ENCODE measurements at places on chromosomes 7 and 10.

GRCh38 chr7:139043823-139044812 is 8.3 kb upstream of the ZC3HAV1L start:
- DNase-seq = peak; percentile 51

- DNase-seq = no peak
Measured at GRCh38 chr7:7399707-7400106, 136.0 kb downstream of the COL28A1 start.

DNA sequence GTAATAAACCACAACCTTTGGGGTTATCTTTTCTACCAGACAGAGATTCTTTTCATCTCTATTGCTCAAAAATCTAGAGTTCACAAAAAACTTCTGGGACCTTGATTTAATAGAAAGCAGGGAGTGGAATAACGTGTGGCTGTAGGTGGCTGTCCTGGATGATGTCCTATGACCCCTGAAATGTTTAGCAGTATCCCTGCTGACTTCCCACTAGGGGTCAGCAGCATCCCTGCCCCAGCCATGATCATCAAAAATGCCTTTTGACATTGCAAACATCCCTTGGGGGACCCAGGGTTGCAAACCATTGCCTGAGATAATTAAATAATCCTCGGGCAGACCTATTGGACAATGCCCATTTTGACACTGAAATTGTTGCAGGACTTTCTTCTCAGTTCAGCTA is 177.1 kb downstream of the USP6NL start:
- no peak for DNase-seq

DNA sequence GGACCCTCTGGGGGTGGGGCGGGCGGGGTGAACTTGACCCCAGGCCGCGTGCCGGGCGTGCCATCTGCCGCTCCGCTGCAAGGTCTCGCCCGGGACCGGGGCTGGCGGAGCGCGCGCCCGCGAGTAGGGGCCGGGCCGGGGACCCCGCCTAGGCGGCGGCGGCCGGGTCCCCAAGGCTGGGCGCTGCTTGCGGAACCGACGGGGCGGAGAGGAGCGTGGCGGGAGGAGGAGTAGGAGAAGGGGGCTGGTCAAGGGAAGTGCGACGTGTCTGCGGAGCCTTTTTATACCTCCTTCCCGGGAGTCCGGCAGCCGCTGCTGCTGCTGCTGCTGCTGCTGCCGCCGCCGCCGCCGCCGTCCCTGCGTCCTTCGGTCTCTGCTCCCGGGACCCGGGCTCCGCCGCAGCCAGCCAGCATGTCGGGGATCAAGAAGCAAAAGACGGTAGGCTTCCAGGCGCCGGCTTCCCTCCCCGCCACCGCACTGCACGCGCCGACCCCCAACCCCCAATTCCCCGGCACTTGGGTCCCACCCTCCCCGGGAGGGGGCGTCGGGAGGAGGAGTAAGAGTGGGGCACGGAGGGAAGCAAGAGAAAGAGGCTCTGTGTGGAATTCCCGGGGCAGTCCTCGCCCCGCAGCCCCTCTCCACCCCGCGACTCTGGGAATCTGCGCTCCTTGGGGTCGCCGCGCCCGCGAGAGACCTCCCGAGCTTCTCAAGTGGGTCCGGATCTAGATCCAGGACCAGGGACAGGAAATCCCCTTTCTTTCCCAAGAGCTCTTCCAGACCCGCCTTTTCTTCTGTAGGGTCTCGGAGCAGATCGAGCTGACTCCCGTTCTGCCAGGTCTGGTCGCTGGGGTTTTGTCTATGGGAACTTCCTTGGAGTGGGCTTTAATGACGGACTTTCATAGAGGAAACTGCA is at the start of gene PAPSS2:
PAPSS2 (plus strand) TSS at position 308 of the 913 bp plus-strand sequence; CDS start at position 412, 104 bp downstream.
- DNase-seq = no peak

- no peak for DNase-seq
Measured at GRCh38 chr7:28621369-28621841, 209.1 kb downstream of the CREB5 start.

DNA sequence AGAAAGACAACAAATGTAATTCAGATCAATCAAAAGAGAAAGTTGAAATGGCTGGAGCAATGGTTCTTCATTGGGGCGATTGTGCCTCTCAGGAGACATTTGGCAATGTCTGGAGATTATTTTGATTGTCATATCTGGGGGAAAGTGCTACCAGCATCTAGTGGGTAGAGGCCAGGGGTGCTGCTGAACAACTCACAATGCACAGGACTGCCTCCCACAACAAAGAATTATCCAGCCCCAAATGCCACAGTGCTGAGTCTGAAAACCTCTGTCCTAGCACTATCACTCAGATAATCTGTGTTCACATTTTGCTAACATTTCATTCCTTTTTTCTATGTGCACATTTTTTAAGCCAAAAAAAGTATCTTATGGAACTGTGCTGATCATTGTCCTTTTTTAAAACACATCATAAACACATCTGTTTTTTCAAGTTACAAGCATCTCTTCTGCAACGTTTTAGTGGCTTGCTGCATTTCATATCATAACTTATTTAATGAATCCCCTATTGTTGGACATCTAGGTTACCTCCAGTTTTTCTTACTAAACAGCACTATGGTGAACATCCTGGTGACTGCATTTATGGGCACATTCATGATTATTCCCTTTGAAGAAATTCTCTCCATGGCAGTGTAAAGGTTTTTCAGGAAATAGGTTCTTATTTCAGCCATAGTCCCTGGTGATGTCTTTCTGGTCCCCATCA is 114.2 kb downstream of the C10orf105 start:
- no peak for DNase-seq

DNA sequence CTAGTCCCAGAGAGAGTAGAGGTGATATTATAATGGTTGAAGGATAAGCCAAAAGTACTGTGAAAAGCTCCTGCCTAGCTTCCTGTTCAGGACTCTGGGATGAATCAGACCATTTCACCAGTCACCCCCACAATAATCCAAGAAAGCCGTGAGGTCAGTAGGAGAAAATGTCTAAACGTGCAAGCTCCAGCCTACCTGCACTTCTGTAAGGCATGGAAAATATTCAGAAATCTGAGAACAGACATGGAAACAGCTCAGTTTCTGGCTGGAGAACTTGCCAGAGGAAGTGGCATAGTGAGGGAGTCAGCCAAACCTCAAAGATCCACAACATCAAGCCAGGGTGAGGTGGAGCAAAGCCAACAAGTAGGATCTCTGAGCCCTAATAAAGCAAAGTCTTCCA is 58.2 kb downstream of the ELAPOR2 start:
- no peak for DNase-seq

- no peak for DNase-seq
Measured at GRCh38 chr7:2860627-2861133, 16.6 kb upstream of the GNA12 start.

DNA sequence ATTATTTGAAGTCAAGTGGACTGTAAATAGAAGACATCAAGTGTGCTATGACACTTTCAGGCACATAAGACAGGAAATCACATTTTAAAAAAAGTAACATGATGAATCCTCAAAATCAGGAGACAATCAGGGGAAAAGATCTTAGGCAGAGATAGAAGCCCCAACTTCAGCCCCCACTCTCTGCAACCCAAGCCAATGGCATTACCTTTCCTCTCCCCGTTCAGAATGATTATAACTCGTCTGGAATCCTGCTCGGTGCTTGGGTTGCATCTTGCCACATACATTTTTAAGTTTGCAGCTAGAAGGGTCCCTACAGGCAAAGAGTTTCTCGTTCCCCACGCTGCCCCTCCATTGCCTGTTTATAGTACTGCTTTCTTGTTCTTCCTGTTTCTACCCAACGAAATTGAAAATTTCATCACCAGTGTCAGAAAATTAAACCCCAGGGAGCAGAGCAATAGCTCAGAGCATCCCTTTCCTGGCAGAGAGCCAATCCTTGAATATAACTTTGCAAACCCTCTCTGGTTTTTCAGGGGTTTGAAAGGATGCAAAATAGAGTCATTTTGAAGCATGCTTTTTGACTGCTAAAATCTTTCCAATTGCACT is 260.5 kb upstream of the AOAH start:
- DNase-seq = no peak

DNA sequence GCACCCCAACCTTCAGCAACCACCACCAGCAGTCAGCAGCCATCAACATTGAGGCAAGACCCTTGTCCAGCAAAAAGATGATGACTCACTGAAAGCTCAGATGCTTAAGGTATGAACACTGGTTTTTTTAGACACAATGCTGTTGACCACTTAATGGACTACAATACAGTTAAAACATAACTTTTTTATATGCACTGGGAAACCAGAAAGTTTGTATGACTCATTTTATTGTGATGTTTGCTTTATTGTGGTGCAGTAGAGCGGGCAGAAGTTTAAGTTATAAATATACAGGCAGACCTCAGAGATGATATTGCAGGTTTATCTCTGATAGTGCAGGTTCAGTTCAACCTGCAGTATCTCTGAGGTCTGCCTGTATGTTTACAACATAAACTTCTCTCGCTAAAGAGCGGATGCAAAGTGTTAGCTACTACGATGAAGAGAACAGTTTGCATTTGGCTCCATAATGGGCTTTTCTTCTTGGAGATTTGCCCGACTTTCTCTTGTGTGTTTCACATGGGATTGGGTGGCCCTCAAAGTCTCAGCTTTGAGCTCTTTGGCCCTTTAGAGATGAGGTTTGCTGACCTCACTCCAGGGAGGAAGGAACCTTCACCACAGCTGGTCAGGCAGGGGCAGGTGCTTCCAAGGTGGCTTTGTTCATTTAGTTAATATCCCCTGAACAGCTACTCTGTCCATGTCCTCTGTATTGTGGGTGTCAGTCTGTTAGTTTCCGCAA is 84.4 kb upstream of the SHH start:
- no peak for DNase-seq

DNA sequence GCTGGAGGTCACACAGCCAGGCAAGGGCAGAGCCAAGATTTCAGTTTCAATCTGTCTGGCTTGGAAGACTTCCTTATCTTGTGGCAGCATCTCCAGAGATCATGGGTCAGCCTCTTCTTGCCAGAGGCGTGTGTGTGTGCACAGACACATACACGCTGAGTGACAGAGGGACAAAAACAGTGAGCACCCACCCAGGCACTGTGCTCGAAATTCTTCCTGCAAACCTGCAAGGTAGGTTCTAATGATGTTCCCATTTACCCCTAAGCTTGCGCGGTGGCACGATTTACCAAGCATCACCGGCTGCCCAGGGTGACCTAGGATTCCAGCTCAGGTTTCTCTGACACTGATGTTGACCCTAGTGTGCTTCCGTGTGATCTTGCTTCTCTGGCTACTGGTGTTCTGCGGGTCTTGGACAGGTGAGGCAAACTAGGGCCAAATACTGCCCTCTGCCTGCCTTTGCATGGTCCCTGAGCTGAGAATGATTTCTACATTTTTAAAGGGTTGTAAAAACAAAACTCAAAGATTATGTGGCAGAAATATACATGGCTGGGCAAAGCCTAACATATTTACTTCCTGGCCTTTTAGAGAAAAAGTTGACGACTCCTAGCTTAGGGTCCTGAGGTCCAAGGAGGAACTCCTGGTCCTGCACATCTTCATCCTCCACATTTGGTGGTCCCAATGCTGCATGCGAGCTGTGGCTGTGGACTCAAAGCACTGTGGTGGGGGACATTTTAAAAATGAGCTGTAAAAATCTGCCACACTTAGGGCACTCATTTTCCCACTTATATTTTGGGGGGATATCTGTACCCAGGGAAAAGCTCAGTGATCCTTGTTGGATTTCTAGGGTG is 268.5 kb downstream of the RPS24 start:
- DNase-seq = no peak

GRCh38 chr7:152025937-152026890 is 740 bp downstream of the GALNT11 start:
- no peak for DNase-seq

GRCh38 chr7:155205368-155206317 is 92.0 kb upstream of the INSIG1 start:
- peak; percentile 77 for DNase-seq

DNA sequence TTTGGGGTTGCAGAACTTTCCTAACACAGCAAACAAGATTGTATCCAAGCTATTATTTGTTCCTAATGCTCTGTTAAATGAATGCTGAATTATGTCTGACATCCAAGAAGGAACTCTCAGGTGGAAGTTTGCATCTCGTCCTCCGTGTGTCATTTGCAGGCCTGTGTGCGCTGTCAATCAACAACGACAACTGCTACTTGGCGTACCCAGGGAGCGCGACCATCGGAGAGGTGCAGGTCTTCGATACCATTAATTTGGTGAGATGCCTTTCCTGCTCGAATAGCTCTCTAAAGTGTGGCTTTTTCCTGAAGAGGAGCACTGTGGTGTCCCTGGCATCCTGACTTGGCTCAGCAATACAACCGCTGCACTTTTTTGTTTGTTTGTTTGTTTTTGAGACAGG is 26.9 kb downstream of the WIPI2 start:
- no peak for DNase-seq

- peak; percentile 85 for DNase-seq
Measured at GRCh38 chr7:143380646-143381426, at the start of gene ZYX. Gene ZYX (plus strand): TSS chr7:143381345. CDS start chr7:143381572, 227 bp downstream.

DNA sequence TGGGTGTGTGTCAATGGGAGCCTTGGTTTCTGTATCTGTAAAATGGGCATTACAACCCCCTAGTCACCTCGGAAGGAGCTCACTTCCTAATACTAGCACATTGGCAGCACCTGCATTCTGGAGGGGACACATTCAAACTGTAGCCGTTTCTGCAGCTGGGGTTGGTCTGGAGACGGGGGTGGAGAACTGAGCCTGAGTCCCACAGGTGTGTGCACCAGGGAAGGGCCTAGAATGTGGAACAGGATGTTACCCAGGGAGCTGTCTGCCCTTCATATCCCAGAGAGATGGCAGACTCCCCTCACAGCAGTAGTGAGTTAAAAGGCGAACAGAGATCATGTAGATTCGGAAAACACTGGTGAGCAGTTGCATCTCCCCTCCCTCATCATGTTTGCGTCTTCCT is 272.8 kb upstream of the ZNF32 start:
- DNase-seq = no peak

DNA sequence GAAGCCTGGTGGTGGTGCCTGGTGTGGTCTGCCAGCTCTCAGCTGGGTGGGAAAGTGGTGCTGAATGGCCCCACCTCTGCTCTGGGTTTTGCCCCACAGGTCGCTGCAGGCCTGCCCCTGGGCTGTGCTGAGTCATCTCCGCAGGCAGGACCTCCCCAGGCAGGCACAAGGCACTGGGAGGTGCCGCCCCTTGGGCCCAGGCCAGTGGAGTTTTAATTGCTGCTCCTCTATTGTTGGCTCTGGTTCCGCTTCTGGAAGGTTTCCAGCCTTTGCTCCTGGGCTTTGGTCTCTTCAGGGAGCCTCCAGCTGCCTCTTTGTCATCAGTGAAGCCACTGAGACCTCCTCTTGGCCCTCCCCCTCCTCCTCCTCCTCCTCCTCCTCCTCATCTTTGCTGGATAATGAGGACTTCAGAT is 180.3 kb upstream of the GRB10 start:
- DNase-seq = no peak

- no peak for DNase-seq
Measured at GRCh38 chr7:106704000-106704840, 43.3 kb upstream of the CCDC71L start.

DNA sequence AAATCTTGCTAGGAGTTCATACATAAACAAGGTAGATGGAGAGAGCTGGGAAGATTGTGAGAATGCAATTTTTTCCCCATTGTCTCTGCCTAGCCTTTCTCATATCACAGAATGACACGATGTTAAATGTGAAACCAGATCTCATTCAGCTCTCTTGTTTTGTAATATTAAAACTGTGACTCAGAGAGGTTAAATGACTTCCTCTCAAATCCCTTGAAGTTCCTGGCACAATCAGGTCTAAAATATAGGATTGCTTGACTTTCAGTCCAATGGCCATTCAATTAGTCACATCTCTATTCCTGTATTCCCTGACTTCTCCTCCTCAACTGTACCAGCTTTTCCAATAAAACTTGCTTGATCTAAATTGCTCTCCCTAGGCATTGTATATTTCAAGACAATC is 3.1 kb downstream of the ANKRD22 start:
- DNase-seq = no peak
